Activated naive CD4-positive, alpha-beta T cell (primary cell): ENCODE measurements at places on chromosomes 1 and 21.

DNA sequence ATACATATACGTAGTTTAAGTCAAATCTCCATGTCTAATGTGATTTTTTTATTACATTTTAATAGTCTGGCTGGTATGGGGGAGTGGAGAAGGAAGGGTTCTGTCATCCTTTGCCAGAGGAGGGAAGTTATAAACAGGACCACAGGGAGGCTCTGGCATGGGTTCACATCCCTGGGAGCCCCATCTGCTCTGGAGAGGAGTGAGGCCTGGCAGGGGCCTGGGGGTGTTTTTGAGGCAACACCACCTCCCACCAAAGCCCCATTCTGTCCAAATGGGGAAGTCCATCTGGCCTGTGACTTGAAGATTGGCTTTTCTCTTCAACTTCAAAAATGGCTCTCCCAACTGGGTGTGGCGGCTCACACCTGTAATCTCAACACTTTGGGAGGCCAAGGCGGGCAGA lies 15.8 kb downstream of the DISP3 start:
- no peak for DNase-seq

DNA sequence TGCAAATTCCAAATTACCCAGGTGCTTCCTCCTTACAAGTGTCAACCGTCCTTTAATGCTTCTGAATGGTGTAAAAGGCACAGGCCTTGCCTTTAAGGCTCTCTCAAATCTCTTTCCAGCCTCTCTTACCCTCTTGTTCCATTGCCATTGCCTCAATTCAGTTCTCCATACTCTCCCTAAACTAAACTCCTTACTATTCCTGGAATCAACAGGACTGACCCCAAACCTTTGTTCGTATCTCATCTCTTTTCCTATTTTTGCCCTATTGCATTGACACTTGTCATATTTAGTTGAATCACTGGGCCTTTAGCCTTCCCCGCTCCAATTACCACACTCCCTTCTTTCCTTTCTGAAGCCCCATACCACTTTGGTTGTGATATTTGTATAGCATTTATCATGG lies 3.9 kb upstream of the CD55 start:
- DNase-seq, result no peak

- no peak for DNase-seq
Observed at GRCh38 chr1:3443807-3444206, 10.7 kb upstream of the ARHGEF16 start.

GRCh38 chr1:172375211-172375631 lies 45.3 kb upstream of the C1orf105 start:
- no peak for DNase-seq

- no peak for DNase-seq
Observed at GRCh38 chr1:182630586-182630985, 26.4 kb upstream of the RGS16 start.

- DNase-seq, result no peak
Observed at GRCh38 chr1:39849203-39849602, 34.1 kb downstream of the TRIT1 start.
